ENCODE measurements at places on chromosomes 6 and 20.

GRCh38 chr6:96089173-96089572 lies 73.4 kb downstream of the FUT9 start:
- no peak for DNase-seq

DNA sequence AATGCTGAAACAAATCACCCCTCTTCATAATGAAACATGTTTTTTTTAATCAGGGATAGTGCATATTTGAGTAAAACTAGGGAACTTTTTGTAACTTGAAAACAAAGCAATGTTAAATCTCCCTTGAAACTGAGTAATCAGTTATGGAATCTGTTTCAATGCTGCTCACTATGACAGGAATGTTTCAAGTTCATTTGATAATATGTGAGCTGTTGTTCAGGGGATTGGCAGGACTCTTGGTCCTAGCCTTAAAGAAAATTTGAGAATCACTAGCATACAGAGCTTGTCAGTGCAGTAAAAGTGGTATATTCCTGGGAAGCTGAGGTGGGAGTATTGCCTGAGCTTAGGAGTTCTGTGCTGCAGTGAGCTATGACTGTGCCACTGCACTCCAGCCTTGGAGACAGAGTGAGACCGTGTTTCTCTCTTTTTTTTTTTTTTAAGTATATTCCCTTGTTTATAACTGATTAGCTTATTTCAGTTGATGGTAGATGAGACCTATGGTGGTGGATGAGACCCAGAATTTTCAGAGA lies 21.6 kb upstream of the CALHM6 start:
- DNase-seq = no peak

DNA sequence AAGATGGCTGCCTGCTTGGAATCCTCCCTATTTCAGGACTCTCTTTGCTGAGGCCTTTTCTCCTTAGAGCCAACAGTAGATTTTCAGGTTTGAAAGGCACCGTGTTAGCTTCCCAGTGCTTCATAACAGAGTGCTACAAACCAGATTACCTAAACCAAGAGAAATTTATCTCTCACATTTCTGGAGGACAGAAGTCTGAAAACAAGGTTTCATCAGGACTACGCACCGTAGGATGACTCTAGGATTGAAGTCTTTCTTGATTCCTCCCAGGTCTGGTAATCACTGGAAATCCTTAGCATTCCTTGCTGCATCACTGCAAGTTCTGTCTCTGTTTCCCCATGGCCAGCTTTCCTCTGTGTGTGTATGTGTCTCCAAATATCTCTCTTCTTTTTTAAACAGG lies 508.4 kb upstream of the GJE1 start:
- DNase-seq = no peak

DNA sequence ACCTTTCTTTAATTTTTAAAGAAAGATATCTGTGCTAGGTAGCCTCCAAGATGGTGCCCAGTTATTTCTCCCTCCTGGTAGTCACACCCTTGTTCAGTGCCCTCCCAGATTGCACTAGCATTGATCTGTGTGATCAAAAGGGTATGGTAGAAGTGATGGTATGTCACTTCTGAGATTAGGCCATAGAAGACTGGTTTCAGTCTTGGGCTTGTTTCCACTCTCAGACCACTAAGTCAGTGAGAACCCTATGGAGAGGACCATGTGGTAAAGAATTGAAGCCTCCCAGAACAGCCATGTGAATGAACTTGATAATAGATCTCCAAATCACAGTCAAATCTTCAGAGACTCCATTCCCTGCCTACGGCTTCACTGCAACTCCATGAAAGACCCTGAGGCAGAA lies 57.3 kb downstream of the THEMIS start:
- DNase-seq = no peak

- no peak for DNase-seq
Observed at GRCh38 chr6:89826029-89826528, 3.6 kb upstream of the CASP8AP2 start.

- no peak for DNase-seq
Observed at GRCh38 chr6:34332251-34333198, 59.9 kb downstream of the NUDT3 start.

GRCh38 chr20:23971310-23971709 lies 17.3 kb downstream of the GGTLC1 start:
- DNase-seq = no peak

DNA sequence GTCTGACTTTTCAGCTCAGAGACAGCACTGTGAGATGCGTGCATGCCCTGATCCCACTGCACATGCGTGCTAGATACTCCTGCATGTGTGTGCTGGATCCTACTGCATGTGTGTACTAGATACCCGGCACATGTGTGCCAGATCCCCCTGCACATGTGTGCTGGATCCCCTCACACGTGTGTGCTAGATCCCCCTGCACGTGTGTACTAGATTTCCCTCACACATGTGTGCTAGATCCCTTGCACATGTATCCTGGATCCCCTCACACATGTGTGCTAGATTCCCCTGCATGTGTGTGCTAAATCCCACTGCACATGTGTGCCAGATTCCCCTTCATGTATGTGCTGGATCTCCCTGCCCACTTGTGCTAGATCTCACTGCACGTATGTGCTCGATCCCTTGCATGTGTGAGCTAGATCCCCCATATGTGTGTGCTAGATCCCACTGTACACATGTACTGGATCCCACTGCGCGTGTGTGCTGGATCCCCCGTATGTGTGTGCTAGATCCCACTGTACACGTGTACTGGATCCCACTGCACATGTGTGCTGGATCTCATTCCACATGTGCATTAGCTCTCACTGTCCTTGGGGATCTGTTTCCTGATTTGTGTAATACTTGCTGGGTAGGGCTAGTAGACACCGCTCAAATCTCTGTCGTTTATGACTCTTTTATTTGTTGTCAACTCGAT lies 214.6 kb downstream of the SMOC2 start:
- no peak for DNase-seq

DNA sequence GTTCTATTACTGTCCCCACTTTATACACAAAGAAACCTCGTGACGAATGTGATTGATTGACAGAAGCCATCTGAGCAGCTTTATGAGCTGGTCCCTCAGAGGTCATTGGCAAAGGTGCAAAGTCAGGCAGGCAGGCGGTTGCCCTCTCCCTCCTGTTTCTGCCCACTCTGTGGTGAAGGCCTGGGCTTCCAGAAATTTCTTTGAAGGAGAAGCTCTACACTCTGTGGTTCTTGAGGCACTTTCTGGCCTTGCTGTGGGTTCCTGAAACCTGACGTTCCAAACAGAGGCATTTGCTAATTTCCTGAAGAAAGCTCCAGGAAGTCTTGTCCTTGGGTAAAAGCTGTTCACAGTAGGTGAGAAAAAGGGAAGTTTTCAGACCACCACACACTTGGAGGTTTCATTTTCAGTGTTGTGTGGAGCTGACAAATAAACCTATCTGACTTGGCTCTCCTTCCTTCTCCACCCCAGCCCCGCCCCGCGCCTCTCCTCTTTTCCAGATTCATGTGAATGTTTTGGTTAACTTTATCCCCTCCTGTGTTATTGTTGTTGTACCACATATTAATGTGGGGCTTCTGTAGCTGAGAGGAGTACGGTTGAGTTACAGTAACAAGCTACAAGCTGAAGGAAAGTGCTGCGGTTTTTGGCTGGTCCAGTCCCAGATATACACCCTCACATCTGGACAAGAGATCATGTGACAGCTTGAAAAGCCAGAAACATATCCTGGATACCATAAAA lies 274.1 kb downstream of the CLIC5 start:
- peak; percentile 29 for DNase-seq

DNA sequence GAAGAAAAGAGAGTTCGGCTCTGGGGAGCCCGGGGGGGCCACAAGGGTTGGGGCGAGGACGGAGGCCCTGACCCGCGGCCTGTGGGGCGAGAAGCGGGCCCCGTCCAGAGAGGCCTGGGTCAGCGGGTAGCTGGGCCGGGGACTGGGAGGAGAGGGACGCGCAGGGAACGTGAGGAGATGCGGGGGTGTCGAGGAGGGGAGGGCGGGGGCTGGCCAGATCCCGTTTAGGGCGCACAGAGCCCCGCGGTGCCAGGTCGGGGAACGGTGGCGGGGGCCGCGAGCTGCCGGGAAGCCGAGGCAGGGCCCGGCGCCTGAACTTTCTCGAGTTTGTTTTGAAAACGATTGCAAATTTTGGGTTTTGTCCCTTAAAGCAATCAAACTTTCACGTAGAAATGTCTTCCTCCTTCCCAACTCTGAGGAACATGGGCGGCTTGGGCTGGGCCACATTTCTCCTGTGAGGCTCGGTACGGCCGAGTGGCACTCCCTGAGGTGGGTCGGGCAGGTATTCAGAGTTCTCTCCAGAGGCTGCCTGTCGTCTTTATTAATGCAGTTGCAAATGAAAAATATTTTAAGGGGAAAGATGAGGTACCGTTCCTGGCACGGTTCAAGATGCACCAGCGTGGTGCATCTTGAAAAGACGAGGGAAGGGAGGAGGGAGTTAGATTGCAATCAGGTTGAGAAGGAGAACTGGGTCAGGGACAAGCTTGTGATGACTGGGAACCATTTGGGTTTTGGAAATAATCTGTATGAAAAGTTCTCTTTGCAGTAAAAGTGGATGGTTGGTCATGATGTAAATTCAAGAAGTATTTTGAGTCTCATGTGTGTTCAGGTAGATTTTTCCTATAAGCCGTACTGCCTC lies 972 bp downstream of the RNF8 start:
- DNase-seq = no peak

- DNase-seq = no peak
Observed at GRCh38 chr6:125948455-125948854, 8.1 kb upstream of the HINT3 start.

- no peak for DNase-seq
Observed at GRCh38 chr20:43959079-43959919, 44.6 kb downstream of the TOX2 start.

DNA sequence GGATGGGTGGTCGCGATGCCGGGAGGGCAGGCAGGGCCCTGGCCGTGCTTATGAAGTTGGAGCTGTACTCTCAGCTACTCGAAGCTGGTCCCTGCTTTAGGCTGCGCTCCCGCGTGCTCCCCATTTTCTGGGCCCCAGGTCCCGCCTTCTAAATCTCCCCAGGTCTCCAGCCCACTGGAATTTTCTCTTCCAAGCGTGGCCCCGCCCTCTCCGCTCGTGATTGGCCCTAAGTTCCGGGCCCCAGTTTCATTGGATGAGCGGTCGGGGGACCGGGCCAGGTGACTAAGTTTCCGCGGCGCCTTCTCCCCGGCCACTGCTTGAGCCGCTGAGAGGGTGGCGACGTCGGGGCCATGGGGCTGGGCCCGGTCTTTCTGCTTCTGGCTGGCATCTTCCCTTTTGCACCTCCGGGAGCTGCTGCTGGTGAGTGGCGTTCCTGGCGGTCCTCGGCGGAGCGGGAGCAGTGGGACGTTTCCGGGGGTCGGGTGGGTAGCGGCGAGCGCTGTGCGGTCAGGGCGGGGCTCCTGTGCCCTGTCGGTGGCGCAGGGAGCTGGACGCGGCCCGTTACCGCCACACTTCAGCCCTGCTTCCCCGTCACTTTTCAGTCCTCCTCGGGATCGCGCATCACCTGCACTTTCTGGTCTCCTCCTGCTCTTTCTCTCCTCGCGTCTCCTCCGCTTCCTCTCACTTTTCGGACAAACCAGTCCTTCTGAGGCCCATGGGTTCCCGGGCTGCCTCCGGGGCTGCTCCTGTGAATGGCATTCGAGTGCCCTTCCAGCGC lies at the start of gene MICA:
TSS of gene MICA (plus strand) at position 313 of the 778 bp plus-strand sequence. CDS start at position 351, 38 bp downstream.
- DNase-seq = peak; percentile 60

GRCh38 chr6:31575335-31575901 lies at the start of gene TNF:
Gene TNF (plus strand): TSS chr6:31575565. CDS start chr6:31575742, 177 bp downstream.
- no peak for DNase-seq

GRCh38 chr6:14681699-14682487 lies 564.0 kb upstream of the JARID2 start:
- DNase-seq = no peak

DNA sequence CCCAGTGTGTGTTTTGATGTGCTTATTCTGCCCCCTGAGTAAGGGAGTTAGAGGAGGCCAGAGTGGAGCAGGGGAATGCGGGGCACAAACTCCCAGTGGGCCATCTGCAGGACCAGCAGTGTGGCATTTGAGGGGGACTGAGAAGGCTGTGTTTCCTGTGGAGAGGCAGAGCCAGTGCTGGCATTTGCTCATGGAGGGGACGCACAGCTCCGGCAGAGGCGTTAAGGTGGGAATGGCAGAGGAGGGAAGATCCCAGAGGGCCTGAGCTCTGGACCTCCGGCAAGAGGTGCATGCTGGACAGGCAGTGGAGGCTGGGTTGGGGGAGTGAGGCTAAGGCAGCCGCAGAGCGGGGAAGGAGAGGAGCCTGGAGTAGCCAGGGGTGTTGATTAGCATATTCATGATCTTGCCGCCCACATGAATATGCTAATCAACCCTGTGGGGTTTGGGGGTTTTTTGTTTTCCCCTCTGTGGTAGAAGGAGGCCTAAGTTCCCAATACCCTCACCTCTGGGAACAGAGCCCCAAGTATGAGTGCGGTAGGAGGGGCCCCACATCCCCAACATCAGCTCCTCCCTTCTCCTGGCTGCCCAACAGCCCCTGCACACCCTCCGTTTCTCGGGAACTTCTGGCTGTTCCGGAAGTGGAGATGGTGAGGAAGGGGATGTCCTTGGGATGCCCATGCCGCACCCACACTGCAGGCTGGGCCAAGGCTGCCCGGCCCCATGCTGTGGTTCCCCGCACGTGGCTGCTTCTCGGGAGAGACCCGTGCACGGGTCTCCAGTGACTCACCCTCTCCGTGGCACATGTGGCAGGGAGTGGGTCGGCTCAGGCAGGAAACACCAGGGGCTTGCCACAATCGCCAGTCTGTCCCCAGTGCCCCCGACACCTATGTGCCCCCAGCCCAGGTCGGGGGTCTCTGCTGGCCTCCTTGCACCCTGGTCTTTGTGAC lies 33.8 kb downstream of the DLGAP4 start:
- DNase-seq = no peak

GRCh38 chr6:34389034-34389433 lies 3.4 kb downstream of the NUDT3 start:
- DNase-seq = no peak

DNA sequence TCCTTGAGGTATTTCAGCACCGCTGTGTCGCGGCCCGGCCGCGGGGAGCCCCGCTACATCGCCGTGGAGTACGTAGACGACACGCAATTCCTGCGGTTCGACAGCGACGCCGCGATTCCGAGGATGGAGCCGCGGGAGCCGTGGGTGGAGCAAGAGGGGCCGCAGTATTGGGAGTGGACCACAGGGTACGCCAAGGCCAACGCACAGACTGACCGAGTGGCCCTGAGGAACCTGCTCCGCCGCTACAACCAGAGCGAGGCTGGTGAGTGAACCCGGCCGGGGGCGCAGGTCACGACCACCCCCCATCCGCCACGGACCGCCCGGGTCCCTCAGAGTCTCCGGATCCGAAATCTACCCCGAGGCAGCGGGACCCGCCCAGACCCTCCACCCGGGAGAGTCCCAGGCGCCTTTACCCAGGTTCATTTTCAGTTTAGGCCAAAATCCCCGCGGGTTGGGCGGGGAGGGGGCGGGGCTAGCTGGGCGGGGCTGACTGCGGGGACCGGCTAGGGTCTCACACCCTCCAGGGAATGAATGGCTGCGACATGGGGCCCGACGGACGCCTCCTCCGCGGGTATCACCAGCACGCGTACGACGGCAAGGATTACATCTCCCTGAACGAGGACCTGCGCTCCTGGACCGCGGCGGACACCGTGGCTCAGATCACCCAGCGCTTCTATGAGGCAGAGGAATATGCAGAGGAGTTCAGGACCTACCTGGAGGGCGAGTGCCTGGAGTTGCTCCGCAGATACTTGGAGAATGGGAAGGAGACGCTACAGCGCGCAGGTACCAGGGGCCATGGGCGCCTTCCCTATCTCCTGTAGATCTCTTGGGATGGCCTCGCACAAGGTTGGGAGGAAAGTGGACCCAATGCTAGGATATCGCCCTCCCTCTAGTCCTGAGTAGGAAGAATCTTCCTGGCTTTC lies 693 bp downstream of the HLA-F start:
- DNase-seq = no peak

All from smooth muscle cell of the brain vasculature (primary cell).